ENCODE measurements at places on chromosomes 3 and 15.

DNA sequence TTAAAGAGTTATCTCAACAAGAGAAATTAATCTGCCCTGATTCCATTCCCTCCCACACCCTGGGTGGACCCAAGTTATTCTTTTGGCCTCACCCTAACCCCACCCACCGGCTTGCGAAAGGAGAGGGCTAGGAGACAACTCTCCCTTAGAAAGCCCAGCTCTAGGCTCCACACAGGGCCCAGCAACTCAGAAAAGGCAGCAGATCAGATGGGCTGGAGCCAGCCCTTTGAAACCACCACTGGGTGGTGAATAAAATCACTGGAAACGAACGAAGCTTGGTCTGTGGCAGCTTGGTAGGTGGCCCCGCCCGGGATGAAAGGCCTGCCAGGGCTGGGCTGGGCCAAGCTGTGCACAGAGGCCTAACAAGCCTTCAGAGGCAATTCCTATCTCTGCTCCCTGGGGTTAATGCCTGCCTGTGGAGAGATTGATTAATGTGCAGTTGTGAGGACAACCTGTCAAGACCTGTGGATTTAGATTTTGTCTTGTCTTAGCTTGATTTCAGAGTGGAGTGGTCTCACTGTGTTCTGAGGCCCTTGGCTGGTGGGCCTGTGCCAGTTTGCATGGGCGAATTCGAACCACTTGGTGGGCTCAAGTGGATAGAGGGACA is 38.8 kb downstream of the BHLHE40 start:
- no peak for DNase-seq

DNA sequence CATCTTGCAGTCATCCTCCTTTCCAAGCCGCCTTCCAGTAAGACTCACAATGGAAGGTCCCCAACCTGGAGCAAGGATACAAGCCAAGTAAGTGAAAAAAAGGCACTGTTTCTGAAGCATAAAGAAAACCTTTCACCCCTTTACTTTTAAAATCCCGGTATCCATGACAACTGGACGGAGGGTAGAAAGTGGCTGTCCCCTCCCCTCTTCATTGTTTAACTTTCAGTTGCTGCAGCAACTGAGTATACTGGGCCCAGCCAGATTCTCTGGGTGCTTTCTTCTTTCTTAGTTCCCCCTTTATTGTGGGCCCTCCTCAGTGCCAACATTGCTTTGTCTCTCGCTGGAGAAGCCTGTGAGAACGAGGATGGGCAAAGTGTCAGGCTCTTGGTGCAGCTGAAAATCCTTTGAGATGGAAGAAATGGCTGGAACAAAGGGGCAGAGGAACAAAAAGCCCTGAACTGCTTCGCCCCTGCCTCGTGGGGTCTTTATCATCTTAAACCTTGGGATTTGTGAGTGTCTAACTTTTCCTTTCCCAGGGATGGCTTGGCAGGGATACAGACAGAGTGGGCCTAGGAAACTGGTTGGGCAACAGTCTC is 224.0 kb upstream of the RGMA start:
- DNase-seq: no peak

- DNase-seq: no peak
Measured at GRCh38 chr15:62647202-62647842, 395.2 kb upstream of the TPM1 start.

DNA sequence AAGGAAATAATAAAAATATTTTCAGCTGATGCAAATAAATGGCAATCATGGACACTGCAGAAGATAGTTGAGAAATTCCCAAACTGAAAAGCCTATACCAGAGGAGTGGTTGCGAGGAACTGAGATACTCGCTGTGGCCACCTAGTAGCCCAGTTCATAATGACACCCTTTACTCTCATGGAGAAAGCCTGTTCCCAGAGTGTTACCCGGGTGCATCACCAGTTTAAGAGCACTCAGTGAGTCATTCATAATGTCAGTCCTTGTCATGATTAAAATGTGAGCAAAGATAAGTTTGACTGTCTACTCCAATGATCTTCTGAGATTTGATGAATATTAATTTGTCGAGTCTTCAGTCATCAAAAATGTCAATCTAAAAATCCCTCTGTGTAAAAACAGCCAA is 138.4 kb upstream of the LRRC3B start:
- DNase-seq: no peak

- DNase-seq: no peak
Measured at GRCh38 chr3:185687271-185687878, 101.3 kb downstream of the SENP2 start.

DNA sequence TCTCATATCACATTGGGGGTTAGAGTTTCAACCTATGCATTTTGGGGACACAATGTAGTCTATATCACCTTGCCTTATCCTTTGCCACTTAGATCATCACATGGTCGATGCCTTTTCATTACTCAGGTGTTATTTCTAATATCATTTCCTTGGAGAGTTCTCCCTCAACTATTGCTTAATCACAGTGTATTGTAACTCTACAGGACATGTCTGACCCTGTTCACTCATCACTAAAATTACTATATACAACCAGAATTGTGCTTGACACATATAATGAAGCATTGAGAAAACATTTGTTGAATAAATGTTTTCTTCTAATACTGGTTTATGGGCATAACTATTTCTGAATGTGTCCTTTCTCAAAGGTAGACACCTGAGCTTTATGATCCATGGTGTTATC is 207.4 kb downstream of the EPHA6 start:
- DNase-seq: no peak

- no peak for DNase-seq
Measured at GRCh38 chr3:53804697-53805462, 41.3 kb downstream of the CHDH start.

DNA sequence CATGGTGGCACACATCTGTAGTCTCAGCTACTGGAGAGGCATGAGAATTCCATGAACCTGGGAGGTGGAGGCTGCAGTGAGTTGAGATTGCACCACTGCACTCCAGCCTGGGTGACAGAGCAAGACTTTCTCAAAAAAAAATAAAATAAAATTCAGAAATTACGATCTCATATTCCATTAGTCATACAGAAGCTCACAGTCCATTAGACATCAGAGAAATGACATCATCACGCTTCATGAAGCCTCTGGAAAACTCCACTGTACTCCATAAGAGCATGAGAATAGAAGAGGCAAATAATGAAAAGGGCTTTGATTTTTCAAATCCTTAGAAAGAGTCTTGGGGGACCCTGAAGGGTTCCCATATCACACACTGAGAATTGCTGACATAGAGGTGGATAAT is 145.0 kb upstream of the MITF start:
- DNase-seq: no peak

DNA sequence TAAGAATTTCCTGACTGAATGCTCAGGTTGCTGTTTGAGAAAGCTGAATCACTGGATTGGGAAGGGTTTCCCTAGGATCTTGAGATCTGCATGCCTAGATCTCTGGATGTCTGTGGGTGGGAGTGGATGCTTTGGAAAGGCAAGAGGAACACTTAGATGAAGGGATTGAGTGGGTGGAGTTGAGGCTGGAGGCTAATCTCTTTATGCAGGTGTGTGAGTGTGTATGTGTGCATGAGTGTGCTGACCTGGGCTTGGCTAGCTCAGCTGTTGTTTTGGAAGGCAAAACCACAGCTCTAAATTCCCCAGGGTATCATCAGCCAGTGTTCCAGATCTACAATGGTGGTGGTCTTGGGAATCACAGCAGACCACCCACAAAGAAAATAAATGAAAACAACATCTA is 60.5 kb downstream of the CLDN1 start:
- DNase-seq: no peak

DNA sequence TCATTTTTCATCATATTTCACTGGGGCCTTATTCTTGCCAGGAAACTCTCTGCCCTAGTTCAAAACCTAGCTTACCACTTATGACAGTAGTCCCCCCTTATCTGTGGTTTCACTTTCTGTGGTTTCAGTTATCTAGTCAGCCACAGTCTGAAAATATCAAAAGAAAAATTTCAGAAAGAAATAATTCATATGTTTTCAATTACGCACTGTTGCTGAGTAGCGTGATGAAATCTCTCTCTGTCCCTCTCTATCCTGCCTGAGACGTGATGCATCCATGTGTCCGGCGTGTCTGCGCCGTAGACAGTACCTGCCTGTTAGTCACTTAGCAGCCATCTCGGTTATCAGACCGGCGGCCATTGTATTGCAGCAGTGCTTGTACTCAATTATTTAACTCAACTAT is 369.9 kb upstream of the MCTP2 start:
- no peak for DNase-seq

DNA sequence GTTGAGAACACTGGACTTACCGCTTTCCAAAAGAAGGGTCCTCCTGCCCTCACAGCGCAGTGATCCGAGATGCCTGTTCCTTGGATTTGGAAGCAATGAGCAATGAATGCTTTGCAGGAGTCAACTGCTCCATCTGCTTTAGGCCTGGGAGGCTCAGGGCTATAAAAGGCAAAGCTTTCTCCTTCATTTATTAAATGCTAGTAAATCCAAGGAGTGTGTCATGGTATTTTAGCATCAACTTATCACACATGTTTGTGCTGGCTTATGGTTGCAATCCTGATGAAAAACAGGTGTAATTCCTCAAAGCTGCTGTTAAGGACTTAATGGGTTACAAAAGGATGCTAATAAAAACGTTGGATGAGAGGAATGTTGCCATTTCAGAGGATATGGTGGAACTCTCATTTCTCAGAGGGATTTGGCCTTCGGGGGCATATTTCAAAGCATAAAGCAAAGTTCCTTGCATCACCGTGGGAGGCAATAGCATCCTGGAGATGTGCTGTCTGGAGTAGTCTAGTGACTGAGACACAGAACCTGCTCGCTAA is 158.5 kb upstream of the TPM1 start:
- DNase-seq: no peak

GRCh38 chr3:55406696-55407425 is 80.2 kb downstream of the WNT5A start:
- no peak for DNase-seq

DNA sequence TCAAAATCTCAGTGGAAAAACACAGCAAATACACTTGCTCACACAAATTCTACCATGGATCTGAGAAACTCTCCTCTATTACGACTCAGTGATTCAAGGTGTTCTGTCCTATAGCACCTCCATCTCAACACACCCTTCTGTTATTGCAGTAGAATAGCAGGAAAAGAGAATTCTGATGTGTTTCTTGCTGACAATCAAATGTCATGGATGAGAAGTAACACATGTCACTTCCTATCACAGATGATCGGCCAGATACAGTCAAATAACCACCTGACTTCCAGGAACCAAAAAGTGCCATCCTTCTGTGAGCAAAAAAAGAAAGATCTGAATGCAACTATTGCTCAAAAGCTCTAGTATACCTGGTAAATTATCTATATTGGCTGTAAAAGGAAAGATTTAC is 734.2 kb upstream of the GBE1 start:
- no peak for DNase-seq

DNA sequence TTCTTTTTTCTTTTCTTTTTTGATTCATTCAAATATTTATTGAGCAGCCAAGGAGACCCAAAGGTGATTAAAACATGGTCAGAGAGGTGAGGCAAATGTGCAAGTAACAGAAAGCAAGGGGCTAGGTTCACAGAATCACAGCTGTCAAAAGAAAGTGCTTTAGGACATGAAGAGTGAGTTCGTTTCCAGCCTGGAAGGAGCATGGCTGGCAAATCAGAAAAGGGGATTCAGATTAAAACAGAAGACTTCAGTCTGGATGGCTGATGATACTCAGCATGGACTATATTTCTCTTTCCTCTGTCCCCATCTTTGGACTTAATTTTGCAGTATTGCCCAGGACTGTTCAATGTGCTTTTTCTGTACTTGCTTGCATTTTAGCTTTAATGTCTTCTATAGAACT is 151.2 kb downstream of the NR1D2 start:
- no peak for DNase-seq

DNA sequence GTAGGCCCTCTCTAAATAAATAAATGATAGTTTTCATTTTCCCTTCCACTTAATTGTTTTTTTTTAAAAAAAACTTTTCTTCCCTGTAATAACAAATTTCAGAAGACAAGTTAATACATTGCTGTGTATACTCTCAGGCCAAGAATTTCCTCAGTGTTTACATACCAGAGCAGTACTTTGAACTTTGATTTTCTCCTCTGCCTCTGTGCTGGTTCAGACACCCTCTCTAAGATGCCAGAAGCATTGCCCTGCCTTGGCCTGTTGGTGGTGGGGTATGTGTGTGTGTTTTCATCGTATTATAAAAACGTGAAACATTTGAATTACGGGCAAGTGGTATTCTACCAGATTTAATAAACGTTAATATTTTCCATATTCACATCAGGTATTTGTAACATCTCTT is 70.1 kb downstream of the SMAD3 start:
- no peak for DNase-seq

DNA sequence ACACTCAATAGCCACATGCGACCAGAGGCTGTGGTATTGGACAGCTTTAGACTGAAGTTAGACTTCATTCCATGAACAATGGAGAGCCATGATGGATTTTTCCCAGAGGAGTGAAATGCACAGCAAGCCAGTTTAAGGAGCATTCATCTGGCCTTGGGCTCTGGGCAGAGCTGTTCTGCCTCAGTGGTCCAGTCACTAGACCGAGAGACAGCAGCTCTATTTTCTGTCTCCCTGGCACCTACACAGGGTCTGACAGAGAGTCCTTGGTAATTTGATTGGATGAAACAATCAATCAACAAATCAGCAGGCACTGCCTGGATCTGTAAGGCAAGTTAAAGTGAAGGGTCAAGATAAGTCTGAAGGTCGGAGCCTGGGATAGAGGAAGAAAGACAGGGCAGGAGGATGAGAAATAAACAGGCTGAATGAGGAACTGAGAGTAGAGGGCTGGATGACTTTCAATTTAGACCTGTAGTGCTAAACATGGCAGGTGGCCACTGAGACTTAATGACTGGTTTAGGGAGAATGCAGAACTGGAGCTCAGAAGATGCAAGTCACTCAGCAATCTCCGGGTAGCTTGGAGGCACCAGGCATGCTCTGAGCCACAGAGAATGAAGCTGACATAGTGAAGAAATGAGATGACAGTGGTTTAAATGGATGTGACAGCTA is 98.5 kb upstream of the SLC25A36 start:
- no peak for DNase-seq
